Breast epithelium (tissue), 4 donors: ENCODE measurements at places on chromosomes 16 and 17.

DNA sequence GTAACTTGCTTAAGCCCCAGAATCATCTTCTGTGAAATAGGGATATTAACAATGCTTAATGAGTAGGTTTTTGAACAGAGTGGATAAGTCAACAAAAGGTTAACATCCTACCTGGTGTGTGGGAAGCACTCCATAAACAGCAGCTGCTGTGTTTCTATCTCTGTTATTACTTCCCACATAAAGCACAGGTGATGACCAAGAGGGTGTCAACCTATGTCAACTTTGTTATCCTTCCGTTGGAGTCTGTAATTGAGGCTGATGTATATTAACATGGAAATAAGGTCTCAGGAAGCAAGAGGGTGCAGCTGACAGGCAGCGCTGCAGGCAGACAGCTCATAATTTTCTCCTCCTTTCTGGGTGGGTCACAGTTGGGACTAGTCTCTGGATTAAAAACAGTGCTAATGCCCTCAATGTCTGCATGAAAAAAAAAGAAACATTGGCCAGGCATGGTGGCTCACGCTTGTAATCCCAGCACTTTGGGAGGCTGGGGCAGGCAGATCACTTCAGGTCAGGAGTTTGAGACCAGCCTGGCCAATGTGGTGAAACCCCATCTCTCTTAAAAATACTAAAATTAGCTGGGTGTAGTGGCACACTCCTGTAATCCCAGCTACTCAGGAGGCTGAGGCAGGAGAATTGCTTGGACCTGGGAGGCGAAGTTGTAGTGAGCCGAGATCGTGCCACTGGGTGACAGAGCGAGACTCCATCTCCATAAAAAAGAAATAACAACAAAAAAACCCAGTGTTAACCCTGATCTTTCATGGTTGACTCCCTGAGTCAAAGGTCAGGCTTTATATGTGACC, 269.6 kb downstream of the SNX29 start:
- no peak for DNase-seq

DNA sequence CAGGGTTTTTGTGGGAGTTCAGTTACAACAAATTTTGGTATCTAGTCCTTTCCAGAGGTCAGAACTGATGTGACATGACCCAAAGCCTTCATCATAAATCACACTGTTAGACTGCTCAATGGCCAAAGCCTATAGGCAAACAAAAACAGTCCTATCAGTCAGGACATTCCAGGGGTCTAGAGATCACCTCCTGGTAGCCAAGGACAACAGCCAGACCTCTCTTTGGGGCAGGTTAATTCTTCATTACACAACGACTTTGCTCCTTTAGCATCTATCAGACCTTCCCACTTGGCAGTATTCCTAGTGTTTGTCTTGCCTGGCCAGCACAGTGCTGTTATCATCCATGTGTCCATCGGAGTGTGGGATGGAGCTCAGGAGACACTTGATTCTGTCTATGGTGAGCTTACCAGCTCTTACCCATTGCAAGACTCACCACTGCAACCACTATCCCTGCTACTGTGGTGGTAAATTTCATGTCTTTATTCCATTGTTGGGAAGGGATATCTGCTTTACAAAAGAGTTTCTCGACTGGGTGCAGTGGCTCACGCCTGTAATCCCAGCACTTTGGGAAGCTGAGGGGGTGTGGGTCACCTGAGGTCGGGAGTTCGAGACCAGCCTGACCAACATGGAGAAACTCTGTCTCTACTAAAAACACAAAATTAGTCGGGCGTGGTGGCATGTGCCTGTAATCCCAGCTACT, 95.5 kb upstream of the DHX40 start:
- no peak for DNase-seq

DNA sequence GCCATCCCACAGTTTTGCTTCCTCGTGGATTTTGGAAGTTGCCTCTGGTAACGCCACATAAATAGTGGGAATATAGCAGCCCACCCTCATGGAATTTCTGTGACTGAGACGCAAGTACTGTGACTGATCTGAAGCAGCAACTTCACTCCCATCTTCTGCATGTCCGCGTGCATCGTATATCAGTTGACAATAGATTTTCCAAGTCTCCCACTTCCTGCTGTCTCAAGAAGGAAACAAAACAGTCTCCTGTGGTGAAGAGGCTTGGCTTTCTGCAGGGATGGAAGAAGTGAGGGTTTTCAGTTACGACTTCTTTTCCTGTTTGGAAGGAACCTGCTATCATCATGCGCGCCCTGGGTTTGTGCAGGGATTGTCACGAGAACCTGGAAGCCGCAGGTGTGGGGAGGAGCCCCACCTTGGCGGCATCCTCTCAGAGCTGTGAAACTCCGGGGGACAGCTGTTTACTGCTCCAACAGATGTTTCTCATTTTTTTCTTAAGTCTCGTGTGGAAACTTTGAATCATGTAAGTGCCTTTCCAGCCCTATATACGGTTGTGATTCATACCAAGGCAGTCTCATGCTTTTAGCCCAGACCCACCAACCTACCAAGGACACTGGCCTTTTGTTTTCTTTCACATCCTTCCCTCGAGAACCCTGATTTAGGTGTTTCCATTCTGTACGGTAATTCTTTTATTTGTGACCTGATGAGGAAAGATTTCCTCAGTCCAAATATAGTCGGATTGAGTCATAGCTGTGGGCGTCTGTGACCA, 57.5 kb downstream of the WIPI1 start:
- no peak for DNase-seq

GRCh38 chr16:68539711-68540239, 684 bp downstream of the ZFP90 start:
- no peak for DNase-seq

DNA sequence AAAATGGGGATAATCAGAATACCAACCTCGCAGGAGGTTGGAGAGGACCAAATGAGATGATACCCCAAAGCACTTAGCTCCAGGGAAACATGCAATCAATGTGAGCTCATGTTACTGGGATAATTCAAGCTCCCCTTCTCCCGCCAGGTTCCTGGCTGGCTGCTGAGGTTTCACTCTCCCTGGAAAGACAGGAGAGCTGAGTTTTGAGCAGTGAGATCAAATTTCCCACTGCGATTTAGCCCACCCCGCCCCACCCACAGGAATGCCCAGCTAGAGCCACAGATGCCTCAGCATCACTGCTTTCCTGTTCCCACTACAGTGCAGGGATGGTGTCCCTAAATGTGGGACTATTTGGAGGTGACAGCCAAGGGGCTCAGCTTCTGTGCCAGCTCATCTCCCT, 56.7 kb downstream of the ZNF423 start:
- DNase-seq, result no peak

DNA sequence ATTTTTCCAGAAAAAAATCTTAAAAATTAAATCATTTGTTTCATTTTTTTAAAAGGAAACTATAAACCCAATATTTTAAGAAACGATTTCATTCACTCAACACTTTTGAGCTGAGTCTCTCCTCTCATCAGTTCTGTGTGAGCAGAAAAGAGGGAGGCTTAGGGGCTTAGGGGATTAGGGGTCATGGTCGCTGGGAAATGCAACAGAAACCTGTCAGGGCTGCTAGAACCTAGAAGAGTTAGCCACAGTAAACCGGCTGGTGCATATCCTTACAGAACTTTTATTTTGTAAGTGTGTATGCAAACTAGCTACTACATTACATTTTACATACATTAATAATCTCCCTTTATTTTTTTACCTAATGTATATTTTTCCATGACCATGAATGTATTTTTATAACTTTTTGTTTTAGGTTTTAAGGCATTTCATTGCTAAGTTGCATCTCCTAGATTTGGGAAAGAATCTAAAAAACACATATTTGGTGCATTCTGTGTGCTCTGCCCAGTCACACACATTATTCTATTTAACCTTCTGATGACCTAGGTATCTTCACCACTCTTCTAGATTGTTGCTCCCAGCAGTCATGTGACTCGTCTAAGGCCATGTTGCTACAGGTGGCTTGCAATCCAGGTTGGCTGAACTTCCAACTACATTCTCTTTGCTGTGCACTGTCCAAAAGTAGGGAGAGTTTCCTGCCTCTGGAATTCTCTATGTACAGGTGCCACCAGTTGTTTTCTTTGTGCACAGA, 24.4 kb downstream of the TBC1D3B start:
- no peak for DNase-seq

GRCh38 chr17:12395733-12396354, 269.8 kb upstream of the MYOCD start:
- no peak for DNase-seq

DNA sequence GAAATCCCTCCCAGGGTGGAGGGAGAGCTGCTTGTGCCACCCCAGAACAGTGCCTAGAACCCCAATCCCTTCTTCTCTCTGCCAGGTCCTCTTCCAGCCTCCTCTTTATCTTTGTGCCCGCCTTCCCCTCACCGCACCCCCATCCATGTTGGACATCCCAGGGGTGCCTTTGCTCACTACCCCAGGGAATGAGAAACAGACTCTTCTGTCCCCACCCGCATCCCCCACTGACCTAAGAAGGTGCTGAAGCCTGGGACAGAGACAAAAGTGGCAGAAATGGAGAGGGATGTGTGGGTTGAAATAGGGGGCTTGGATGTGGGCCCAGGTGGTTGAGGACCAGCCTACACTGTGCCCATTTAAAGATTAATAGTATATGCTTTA, 17.0 kb downstream of the ALOX15B start:
- DNase-seq, result no peak

DNA sequence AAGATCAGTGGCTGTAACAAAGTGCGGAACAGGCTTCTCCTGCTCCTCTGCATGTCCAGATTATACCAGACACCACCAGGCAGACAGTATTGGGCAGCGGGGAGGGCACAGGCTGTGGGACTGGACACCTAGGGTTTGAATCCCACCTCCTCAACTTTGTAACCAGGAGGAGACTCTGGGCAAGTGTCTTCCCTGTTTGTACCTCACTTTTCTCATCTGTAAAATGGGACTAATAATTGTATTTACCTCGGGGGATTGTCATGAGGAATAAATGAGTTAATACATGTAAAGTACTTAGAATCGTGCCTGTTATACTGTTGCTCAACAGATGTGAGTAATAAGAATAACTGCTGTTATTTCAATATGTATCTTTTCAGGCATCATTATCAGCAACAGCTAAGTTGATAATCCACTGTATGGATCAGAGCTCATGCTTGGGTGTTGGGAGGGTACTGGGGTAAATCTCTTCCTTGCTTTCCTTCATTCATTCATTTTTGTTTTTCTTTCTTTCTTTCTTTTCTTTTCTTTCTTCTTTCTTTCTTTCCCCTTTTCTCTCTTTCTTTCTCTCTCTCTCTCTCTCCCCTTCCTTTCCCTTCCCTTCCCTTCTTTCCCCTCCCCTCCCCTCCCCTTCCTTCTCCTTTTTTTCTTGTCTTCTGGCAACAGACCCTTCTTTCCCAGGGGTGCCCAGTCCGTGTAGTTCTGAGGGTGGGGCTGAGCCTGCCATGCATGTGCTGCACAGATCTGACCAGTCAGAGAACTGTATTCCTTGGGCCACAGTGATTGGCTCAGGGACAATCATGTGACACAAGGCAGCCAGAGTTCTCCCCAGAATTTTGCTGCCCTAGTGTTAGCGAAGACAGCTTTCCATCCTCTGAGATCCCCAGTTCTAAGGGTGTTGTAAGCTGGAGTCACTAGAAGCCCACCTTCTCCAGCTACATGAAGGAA, 25.3 kb upstream of the BRD7 start:
- DNase-seq, result no peak

DNA sequence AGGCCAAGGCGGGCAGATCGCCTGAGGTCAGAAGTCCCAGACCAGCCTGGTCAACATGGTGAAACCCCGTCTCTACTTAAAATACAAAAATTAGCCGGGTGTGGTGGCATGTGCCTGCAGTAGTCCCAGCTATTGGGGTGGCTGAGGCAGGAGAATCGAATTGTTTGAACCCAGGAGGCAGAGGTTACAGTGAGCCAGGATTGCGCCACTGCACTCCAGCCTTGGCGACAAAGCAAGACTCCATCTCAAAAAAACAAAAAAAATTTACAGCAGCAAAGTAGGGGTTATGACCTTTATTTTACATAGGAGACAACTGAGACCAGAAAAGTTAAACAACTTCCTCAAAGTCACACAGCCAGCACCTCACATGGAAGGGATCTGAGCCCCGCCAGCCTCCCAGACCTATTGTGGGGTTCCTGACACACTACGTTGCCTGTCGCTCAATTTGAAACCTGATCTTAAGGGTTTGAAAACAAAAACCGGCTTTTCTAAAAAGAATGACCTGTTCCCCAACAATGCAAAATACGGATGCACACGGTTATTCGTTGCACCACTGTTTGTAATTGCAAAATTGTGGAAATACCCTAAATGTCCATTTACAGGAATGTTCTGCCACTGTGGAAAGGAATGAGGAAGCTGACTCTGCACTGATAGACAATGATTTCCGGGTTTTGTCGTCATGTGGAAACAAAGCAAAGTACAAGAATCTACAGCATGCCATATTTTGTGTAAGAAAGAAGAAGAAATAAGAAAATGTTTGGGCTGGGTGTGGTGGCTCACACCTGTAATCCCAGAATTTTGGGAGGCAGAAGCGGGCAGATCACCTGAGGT, 77.2 kb downstream of the CNGB1 start:
- no peak for DNase-seq

GRCh38 chr17:60827943-60828342, 150.3 kb downstream of the BCAS3 start:
- no peak for DNase-seq

DNA sequence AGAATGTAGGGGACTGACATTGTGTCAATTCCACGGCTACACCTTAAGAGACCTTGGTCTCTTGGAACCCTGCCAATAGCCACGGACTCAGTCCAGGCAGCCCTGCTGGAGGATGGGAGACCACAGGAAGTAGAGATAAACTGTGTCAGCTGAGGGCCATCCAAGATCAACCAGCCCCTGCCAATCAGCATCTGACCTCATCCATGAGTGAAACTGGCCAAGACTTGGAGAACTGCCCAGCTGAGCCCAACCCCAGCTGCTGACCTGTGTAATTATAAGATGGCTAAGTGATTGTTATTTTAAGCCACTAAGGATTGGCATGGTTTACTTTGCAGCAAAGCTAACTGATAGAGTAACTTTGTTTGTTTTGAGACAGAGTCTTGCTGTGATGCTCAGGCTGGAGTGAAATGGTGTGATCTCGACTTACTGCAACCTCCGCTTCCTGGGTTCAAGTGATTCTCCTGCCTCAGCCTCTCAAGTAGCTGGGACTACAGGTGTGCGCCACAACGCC, 13.3 kb upstream of the YWHAE start:
- no peak for DNase-seq

GRCh38 chr16:67305216-67306071, 21.1 kb downstream of the KCTD19 start:
- no peak for DNase-seq

GRCh38 chr17:27993161-27993695, 49.2 kb upstream of the NLK start:
- no peak for DNase-seq
